Spinal cord (tissue), 10 donors: ENCODE measurements at places on chromosomes 6 and 20.
A peak's percentile ranks its signal among the peaks of the same experiment; 100 is the strongest.

DNA sequence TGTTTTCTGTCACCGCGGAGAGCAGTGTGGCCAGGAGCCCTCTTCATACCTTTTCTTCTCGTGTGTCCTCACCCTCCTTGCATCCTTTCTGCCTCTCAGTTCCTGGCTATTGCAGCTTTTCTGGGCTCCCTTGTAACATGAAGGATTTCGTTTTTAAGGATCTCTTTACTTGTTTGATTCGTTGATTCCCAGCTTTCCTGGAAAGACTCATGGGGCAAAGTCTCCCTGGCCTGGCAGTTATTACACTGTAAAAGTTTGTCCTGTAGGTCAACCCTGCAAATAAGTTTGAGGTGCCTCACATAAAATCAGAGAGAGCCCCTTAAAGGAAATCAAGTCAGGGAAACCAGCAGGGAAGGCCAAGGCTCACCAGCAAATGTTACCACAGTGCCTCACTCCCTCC, 70.1 kb downstream of the ISM1 start:
- no peak for DNase-seq

- DNase-seq: no peak
These were observed 43.0 kb downstream of the PRDM1 start for GRCh38 chr6:106128981-106129781.

- no peak for DNase-seq
These were observed 186.6 kb upstream of the OPRM1 start for GRCh38 chr6:153852481-153852880.

- no peak for DNase-seq
These were observed 24.7 kb upstream of the CCN6 start for GRCh38 chr6:112029045-112029822.

DNA sequence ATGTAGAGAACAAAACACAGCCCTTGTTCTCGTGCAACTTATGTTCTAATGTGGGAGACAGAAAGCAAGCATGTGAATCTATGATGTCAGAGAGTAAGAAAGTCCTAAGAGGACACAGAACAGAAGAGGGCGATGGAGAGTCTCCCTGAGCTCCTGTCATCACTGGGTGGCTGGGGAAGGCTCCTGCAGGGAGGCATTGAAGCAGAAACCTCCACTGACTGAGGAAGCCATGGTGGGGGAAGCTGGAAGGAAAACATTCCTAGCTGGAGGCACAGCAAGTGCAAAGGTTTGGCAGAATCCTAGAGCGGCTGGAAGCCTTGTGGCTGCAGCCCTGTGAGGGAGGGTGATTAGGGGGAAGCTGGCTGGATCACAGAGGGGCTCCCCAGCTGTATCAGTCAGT, 248.0 kb downstream of the CDH26 start:
- DNase-seq: no peak

DNA sequence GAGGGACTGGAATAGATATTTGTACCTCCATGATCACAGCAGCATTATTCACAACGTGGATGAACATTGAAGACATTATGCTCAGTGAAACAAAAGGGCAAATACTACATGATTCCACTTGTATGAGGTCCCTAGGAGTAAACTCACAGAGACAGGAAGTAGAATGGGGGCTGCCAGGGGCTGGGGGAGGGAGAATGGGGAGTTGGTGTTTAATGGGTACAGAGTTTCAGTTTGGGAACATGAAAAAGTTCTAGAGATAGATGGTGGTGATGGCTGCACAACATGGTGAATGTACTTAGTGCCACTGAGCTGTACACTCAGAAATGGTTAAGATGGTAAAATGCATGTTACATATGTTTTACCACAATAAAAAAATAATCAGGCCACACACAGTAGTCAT, 164.3 kb upstream of the RREB1 start:
- DNase-seq: no peak

DNA sequence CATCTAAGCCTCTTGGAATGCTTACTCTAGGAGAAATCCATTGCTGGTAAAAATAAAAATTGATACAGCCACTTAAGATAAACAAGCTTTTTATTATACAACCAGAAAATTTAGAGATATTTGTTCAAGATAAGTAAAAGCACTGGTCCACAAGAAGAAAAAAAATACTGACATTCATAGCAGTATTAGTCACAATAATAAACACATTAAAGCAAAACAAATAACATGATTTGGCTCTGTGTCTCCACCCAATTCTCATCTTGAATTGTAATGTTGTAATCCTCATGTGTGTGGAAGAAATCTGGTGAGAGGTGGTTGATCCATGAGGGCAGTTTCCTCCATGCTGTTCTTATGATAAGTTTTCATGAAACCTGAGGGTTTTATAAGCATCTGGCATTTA, 1093.5 kb upstream of the ADGRB3 start:
- DNase-seq: no peak

DNA sequence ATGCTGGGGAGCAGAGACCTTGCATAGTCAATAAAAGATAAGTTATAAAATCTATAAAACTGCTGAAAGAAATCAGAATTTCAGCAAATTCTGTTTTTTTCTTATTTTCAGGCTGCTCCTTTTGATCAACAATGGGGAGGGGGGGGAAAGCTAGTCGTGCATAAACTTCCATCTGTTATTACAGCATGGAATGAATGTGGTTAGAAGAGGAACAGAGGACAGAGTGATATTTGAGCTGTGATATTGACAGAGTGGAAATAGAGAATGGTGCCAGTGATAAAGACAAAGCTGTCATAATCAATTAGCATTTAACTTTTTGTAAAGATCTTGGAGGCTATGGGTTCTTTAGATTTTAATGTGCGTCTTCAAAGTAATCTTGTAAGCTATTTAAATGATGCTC, 43.4 kb upstream of the QKI start:
- no peak for DNase-seq

DNA sequence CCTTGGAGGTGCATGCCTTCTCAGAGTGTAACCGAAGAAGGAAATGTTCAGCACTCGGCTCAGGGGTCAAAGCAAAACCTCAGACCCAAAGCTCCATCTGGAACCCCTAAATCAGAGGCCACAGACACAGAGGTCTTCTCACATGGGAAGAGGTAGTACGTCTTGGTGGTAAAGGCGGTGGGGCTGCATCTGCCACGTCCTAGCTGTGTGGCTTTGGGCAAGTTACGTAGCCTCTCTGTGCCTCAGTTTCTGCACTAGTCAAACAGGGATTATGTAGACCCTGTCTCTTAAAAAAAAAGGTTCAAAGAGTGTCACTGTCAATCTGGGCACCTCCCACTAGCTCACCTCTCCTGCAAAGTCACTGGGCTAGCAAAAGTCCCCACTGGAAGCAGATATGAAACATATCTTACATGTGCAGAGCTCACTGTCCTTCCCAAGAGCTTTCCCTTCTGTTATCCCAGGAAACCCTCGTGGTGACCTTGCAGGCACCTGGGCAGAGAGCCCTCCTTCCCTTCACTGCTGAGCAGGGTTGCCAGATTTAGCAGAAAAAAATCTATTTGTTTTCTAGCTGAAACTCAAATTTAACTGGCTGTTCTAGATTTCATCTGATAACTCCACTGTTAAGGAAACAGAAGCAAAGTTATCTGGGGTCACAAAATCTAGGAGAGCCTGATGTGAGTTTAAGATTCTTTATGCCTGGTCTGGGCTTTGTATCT, 18.0 kb upstream of the NAA20 start:
- no peak for DNase-seq

DNA sequence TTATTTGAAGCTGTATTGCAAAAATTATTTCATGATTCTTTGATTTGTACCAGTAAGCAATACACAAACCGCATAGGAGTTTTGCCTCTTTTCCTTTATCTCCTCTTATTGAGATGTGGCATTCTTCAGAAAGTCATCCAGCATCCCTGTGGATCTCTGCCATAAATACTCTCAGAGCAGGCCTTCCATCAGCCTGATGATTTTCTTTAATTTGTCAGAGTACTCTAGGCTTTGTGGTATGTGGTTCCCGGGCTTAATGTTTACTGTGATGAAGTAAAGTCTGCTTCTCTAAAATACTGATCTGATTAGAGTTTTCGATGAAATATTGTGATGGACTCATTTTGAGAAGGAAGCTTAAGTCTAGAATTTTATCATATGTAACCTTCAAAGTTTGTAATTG, 31.1 kb upstream of the SLC35D3 start:
- DNase-seq: no peak

DNA sequence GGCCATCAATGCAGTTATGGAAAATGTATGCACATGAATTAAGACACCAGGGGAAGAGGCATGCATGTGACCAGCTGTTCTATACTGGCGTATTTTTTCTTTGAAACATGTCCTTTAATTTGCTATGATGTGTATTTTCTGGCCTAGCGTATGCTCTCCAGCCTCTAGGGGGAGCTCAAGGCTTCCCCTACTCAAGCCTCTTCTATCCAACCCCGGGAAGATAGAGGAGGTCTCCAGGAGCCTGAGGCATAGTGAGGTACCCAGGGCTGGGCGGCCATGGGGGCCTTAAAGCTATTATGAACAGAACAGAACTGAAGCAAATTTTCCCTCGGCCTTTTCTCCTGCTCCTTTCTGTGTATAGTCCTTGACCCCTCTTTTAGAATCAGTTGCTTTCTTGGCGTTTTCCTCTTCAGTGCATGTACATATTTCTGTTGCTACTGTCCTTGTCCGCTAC, 528.9 kb downstream of the MAFB start:
- no peak for DNase-seq

- DNase-seq: no peak
These were observed 184.8 kb downstream of the GRIK2 start for GRCh38 chr6:101578306-101578705.

DNA sequence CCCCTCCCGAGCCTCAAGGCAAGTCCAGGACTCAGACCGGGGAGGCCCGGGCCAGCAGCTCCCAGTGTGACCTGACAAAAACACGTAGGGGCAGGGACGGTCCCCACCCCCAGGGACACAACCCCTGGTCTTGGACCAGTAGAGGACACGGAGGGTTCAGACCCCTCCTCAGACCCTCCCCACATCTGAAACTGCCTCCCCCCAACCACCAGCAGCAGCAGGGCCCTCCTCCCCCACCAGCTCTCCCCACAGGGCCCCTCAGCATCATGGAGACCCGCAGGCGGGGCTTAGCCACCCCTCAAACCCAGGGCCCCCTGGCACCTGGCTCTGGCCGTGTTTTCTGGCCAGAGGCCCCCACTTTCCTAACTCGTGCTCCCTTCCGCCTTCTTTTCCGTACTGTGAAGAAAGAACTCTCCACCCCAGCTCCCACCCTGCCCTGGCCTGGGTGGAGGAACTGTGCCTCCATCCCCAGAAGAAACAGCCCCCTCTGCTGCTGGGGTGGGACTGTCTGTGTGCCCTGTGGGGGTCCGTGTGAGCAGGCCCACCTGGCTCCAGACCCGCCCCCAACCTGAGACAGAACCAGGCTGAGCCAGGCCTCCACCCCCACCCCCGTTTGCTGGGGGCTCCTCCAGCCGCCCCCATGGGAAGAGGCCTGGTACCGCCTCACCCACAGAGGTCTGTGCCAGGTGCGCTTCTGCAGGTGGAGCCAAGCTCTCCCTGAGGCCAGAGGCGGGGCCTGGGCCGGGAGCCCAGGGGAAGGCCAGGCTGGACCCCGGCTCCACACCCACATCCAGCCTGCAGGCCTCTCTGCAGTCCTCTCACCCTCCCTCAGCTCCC, 39.0 kb upstream of the MDFI start:
- DNase-seq: no peak

- DNase-seq: no peak
These were observed 96.8 kb upstream of the NFATC2 start for GRCh38 chr20:51639206-51639832.

DNA sequence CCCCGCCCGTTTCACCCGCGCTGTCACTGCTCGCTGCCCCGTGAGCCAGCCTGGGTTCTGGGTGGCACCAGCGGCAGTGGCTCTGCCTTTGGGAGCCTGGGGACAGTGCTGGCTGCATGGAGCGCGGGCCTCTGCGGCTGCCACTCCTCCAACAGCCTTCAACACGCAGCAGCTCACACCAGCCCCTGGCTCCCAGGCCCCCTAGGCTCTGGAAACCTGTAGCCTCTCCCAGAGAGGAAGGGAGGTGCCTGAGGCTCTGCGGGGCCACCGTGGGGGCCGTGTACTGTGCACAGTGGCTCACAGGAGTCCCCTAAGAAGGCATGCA, 163.9 kb upstream of the AFDN start:
- no peak for DNase-seq

GRCh38 chr6:13733178-13733887, 21.7 kb upstream of the RANBP9 start:
- DNase-seq: peak; percentile 84

GRCh38 chr20:20691477-20692235, 20.8 kb downstream of the RALGAPA2 start:
- DNase-seq: no peak

GRCh38 chr6:69795469-69796072, 1.2 kb downstream of the LMBRD1 start:
- DNase-seq: peak; percentile 9

DNA sequence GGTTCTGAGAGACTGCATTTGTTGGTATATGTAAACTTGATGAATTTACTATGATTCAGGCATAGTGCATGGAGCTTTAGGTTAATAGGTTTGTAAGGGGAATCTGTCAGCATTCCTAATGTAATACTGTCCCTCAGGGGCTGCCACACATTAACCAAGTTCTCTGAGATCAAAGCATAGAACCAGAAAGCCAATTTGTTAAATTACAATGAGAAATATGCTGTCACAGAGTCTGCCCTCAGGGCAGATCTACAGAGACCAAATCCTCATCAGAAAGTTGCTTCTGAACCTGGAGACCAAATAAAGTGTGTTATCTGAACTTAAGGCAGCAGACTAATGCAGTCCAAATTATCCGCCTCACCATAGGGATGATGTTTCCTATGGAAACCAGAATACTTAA, 250.8 kb upstream of the HTR1E start:
- DNase-seq: no peak

DNA sequence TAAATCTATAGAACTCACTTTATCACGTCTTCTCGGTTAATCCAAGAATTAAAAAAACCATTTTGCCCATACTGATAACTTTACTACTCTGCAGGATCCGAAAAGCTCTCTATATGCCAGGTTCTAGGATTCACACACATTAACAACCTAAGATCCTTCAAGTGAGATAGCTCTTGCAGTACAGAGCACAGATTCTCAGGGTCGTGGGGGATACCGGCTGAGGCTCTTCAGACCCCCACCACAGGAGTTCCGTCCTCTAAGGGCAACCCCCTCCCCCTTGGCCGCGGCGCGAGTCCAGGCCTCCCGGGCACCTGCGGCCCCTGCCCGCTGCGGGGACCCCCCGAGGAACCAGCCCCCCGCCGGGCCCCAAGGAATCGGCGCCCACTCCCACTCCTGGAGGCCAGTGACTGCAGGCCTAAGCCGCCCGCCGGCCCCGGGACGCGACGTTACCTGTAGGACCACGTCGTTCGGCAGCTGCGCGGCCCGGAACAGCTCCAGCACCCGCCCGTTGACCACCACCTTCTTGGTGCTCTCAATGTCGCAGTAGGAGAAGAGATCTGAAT, 892 bp downstream of the REPS1 start:
- DNase-seq: no peak

- no peak for DNase-seq
These were observed 7.0 kb downstream of the UQCC1 start for GRCh38 chr20:35404614-35405259.

DNA sequence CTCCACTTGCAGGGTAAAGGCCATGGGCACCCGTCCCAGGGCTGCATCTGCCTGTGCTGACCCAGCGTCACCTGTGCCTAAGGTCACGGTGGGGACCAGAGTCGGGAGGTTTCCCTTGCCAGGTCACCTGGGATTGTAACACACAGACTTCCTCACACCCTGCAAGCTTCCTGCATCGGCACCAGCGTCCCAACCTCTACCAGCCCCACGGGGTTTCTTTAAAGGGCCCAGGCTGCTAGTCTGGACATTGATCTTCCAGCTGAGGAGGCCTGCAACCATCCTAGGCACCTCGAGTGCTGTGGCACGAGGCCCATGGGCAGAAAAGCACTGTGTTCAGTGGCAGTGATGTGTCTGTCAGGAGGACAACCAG, 12.6 kb downstream of the ACSS1 start:
- DNase-seq: no peak
